Activated CD8-positive, alpha-beta memory T cell treated with anti-CD3 and anti-CD28 coated beads, Interleukin-2, amount 10 ng/mL, durations not matched to agents 7 days and 5 days (primary cell): ENCODE measurements at places on chromosomes 7 and 10. TPM values are rescaled to one million over a fixed set of nuclear protein-coding genes. Genes with fewer than 3 reads are reported as not detected.
A peak's percentile ranks its signal among the peaks of the same experiment; 100 is the strongest.

The ANKRD22 gene
- total RNA-seq = not detected

The PTF1A gene
- not detected for total RNA-seq

The PRSS37 gene
- total RNA-seq = not detected

The PNLIPRP2 gene
- not detected for total RNA-seq

The COL28A1 gene
- total RNA-seq = not detected

The OR6V1 gene
- not detected for total RNA-seq

The TPST1 gene
- total RNA-seq = 0.85 TPM

The NEURL1 gene
- 2.5 TPM for total RNA-seq

The PRF1 gene
- 433 TPM for total RNA-seq

The KCND2 gene
- not detected for total RNA-seq

The THNSL1 gene
- total RNA-seq = 3.5 TPM

The ATOH7 gene
- total RNA-seq = not detected

The FKBP6 gene
- total RNA-seq = not detected

The ITGB8 gene
- total RNA-seq = 0.06 TPM

GRCh38 chr10:49598986-49599385 lies 11.1 kb upstream of the SLC18A3 start:
- peak; percentile 5 for DNase-seq

DNA sequence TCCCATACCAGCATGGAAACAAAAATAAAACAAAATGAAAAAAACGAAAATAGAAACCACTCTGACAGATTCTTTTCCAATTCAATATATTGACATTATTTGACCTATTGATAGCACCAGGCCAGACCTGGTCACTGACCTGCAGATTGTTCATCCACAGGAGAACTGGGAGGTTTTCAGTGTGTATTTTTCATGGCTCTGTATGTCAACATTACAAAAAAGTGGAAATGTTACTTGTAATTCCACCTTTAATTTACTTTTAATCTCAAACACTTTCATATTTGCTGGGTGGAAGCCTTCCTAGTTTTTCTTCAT lies 2.9 kb downstream of the HKDC1 start:
- DNase-seq = no peak

GRCh38 chr7:15015545-15016314 lies 113.2 kb upstream of the DGKB start:
- DNase-seq = no peak

DNA sequence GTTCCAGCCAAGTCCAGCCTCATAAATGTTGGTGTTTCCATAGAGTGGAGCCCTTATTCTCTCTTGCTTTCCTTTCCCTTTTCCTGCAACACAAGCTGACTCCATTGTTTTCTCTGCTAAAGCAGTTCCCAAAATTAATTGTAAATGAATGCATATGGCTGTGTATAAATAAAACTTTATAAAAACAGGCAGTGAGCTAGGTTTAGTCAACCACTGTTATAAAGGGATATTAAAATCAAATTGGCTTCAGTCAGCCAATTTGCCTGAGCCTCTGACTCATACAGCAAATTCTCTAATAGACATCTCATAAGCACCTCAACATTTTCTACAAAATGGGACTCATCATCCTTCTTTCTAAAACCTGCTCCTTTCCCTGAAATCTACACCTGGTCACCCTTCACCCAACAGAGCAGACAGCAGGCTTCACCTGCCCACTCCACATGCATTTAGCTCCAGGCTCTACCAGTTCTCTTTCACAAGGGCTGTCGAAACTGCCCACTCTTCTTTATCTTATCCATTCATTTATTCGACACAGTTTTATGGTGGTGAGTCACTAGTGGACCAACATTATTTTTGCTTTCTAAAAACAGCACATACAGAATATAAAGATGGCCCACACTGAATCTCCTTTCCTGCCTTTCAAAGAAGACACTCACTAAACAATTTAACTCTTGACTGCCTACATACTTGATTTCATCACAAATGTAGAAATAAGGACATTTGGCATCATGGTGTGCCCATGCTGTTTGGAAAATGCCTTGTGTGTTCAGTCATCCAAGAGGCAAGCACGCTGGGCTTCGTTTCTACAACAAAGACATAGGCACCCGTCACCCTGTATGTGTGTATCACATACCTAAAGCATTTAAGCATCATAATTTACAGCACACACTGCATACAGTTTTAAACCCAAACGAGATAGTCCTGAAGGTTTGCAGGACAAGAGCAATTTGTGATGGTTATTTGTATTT lies 74.6 kb upstream of the C7orf33 start:
- DNase-seq = no peak

DNA sequence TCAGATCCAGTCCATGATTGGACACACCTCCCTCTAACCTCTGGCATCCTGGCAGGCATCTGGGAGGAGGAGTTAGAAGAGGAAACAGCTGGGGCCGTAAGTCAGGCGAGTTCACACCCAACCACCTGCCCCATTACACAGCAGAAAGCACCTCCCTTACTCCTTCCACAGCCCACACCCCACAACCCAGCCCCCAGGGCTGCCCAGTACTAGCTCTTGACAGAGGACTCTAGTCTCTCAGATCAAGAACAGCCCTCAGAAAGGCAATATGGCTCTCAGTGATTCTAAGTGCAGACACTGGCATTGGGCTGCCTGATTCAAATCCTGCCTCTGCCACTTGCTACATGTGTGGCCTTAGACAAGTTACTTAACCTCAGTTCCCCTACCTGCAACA lies 34.1 kb downstream of the KCNMA1 start:
- DNase-seq = peak; percentile 41

DNA sequence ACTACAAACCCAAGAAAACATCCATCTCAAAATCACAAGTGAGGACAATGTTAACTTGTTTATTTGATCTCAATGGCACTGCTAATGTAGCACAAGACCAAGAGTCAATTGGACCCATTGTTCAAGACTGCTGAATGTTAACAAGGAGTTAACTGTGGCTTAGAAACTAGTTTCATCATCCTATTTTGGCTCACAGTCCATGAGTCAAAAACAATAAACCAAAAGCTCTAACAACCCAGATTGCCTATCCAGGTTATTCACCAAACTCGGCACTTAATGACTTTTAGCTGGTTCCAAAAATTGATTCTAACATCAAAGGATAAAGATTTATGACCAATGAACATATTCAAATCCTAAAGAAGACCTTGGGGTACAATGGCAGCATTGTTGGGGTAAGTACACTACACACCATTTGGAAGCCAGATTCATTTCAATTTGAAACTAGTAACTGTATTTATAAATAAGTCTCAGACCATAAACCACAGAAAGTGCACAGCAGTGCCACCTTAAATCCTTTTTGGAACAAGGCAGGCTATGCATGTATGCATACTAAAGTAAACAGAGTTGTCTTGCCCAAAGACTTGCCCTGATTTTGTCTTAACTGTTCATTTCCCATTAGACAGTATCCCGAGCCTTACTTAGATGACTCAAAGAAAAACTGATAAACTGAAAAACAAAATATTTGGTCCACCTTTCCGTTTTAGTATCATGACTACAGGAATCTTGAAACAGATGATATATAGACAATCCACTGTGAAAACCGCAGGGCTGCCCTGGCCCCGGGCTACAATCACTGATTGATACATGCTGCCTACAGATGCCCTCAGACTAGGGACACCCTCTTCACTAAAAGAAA lies 84.5 kb downstream of the SRPK2 start:
- peak; percentile 55 for DNase-seq

DNA sequence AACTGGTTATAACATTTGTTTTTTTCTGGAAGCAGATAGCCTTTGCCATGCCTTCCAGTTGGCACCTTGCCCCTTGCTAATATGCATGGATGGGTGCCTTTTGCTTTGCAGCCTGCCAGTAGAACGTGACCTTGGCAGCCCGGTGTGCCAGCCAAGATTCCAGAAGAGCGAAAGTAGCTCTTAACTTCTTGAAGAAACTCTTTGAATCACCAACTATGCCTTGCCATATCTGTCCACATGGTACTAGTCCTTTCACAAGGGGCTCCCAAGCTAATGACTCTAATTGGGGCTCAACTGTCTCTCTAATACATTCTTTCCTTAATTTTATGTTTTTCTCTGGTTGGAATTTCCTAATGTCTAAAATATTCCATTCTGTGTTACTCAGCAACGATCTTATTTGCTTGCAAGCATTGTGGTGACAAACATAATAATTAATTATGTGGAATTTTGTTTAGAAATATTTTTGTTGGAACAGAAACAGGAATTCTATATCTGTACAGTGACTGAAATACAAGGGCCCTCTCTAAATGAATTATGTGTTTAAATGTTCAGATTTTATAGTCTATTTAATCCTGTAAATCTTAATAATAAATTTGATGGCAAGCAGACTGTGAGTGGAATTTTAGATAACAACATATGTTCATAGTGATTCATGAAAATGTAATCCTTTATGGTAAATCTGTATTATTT lies 45.8 kb downstream of the HDAC9 start:
- DNase-seq = no peak

- no peak for DNase-seq
These were observed 72.4 kb downstream of the REEP3 start for GRCh38 chr10:63593576-63593975.

- DNase-seq = no peak
These were observed 316.8 kb downstream of the PCDH15 start for GRCh38 chr10:54484186-54484585.

- no peak for DNase-seq
These were observed 169.8 kb downstream of the UBE2H start for GRCh38 chr7:129782818-129783583.

GRCh38 chr10:7547206-7547605 lies 119.6 kb downstream of the ITIH5 start:
- DNase-seq = no peak

DNA sequence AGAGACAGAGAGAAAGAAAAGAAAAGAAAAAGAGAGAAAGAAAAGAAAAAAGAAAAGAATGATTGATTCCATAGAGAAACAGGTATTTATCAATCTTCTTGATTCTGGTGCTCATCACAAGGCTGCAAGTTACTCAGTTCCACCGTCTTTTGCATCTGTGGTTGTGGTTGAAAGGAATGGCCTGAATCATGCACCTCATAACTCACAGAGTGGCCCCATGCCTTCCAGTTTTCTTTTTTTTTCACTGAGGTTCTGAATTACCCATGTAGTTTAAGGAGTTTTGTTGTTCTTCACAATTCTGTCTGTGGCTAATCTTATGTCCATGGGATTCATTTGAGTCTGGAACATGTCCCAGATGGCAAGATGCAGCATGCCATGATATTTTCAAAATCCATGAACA lies 156.0 kb downstream of the ZNF33B start:
- no peak for DNase-seq

DNA sequence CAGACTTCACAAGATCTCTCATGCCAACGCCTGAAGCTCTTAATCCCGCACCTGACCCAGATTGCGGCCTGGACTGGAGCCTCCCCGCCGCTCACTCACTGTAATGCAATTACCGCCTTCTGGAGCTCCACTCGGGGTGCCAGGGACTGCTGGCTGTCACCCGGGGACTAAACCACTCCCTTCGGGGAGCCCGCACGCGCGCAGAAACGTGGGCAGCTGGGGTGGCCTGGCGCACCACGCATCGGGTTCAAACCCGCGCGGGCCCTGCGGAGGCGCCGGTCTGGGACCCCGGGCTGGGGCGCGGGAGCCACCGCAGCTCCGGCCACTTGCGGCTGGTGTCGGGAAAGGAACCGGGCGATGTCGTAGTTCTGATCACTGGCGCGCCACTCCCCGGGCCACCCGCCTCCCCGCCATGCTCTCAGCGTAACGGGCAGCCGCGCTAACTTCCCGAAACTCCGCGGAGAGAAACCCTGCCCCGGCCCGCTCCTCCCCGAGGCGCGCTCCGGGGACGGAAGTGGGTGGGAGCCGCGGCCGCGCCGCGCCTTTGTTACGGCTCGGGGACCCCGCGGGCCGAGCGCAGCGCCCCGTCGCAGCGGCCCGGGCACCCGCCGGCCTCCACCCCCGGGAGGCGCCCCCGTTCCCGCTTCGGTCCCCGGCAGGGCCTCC lies 100.3 kb upstream of the SVIL start:
- peak; percentile 49 for DNase-seq

DNA sequence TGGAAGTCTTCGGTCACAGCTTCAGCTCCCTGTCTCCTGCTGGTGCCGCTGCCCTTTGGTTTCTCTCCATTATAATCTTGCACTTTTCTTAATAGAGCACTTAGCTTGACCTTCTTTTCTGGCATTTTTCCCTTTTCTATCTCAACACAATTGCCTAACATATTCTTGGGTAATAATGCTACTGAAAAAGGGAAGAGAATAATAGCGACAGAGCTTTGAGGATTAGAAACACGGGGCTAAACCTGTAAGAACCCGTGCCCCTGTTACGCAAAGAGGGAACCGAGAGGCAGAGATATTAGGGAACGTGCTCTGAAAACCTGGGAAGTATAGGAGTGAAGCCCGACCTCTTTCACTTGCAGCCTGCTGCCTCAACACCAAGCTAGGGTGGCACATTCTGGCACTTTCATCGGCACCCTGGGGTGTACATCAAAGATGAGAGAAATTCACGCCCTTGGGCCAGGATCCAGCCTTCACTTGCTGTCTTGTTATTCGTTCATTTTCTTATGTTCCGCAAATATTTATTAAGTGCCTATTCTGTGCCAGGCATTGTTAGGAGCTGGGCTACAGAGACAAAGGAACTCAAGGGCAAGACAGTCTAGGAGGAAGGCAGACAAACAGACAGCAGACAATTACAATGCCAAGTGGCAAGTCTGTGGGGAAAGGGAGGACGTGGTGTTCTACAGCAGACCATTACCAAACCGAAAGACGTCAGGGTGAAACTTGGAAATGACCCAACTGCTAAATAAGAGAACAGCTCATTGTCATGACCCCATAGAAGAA lies 33.0 kb upstream of the GALNTL5 start:
- no peak for DNase-seq

DNA sequence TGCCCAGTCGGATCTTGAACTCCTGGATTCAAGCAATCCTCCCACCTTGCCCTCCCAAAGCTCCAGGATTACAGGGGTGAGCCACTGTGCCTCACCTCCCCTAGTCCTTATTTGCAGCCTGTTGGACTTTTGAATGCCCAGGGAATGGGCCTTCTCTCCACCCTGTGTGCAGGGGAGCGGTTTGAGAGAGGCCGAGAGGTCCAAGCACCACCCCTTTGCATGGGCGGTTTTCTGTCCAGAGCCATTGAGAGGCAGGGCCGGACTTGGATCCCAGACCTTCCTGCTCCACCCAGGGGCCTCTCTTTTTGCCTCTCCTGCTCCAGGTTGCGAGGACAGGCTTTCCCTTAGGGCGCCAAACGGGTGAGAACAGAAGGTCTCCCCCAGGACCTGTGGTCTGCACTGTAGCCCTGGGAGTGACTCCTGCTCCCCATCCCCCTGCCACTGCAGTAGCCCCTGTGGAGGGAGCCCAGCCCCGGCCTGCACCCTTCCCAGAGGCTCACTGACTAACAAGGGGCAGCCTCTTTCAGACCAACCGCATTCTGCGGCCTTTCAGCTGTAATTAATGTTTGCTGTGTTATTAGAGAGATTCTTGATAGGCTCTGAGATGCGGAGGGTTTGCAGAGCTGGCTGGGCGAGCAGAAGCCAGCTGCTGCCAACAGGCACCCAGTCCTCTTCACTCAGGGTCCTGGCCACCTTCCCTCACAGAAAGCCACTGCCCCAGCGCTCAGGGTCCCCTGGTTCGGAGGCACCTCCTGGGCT lies 57.9 kb downstream of the ELFN1 start:
- no peak for DNase-seq
